ENCODE measurements at places on chromosomes 5 and 9.

GRCh38 chr5:77076961-77077828 lies 9.9 kb downstream of the ZBED3 start:
- no peaks in the 10 kb centered on the region for H3K27me3 ChIP-seq
- no peaks in the 10 kb centered on the region for H3K36me3 ChIP-seq
- peak overlapping the region; percentile 51 for H3K27ac ChIP-seq
- peak; percentile 61 for DNase-seq
- peaks cover 10% of the 10 kb centered on the region for H3K4me1 ChIP-seq
- H3K4me3 ChIP-seq, result peak overlapping the region; percentile 48

- no peaks in the 10 kb centered on the region for H3K36me3 ChIP-seq
- H3K4me1 ChIP-seq, result no peaks in the 10 kb centered on the region
- H3K27me3 ChIP-seq, result no peaks in the 10 kb centered on the region
- H3K4me3 ChIP-seq, result no peak overlapping the region
- DNase-seq, result no peak
- no peak overlapping the region for H3K27ac ChIP-seq
Measured at GRCh38 chr5:111563031-111563822, 50.9 kb upstream of the STARD4 start.

GRCh38 chr5:172052450-172053236 lies 46.2 kb upstream of the FBXW11 start:
- no peaks in the 10 kb centered on the region for H3K27me3 ChIP-seq
- H3K4me3 ChIP-seq, result no peak overlapping the region
- peak overlapping the region; percentile 51 for H3K27ac ChIP-seq
- H3K4me1 ChIP-seq, result no peaks in the 10 kb centered on the region

GRCh38 chr9:112503170-112503569 lies 16.5 kb downstream of the KIAA1958 start:
- no peaks in the 10 kb centered on the region for H3K36me3 ChIP-seq
- DNase-seq, result no peak
- no peaks in the 10 kb centered on the region for H3K4me1 ChIP-seq
- H3K27ac ChIP-seq, result no peak overlapping the region
- no peak overlapping the region for H3K4me3 ChIP-seq
- H3K27me3 ChIP-seq, result no peaks in the 10 kb centered on the region

GRCh38 chr9:116693233-116693731 lies 6.2 kb downstream of the TRIM32 start:
- H3K4me3 ChIP-seq, result no peak overlapping the region
- no peak for DNase-seq
- H3K27ac ChIP-seq, result no peak overlapping the region
- no peaks in the 10 kb centered on the region for H3K4me1 ChIP-seq

DNA sequence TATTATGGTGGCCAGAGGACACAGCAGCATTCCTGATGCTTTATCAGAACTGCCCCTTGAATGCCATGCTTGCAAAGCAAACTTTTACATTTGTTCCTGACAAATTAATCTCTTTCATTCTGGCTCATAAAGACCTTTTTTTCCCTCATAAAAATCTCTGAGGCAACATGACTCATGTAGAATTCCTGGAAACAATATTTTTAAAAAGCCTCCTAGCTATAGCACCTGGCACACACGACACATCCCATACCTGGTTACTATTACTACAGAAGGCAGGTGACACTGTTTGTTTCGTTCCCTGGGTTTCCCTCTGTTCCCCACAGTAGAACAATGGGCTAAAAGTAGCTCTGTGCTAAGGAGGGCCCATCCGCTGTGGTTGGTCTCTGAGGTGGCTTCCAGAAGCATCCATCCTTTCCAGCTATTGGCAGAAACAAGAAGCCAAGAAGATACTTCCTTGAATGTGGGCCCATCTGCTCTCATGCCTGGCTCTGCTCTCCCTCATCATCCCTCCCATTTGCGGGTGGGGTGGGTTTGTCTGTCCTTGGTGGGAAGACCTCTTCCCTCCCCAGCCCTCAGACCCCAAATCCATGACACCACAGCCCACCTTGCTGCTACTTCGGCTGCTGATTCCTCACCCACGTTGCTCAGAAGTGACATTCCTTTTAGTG lies 59.1 kb downstream of the GALNT12 start:
- no peak for DNase-seq
- H3K36me3 ChIP-seq, result no peaks in the 10 kb centered on the region
- no peaks in the 10 kb centered on the region for H3K4me1 ChIP-seq
- H3K4me3 ChIP-seq, result no peak overlapping the region
- H3K27ac ChIP-seq, result peak overlapping the region; percentile 60
- H3K27me3 ChIP-seq, result no peaks in the 10 kb centered on the region

GRCh38 chr9:130983359-130983670 lies 25.7 kb upstream of the LAMC3 start:
- no peaks in the 10 kb centered on the region for H3K36me3 ChIP-seq
- H3K4me1 ChIP-seq, result no peaks in the 10 kb centered on the region
- no peak overlapping the region for H3K27ac ChIP-seq
- no peaks in the 10 kb centered on the region for H3K27me3 ChIP-seq
- no peak for DNase-seq
- no peak overlapping the region for H3K4me3 ChIP-seq

GRCh38 chr5:30607301-30607894 lies 586.1 kb upstream of the CDH6 start:
- no peak overlapping the region for H3K27ac ChIP-seq
- no peaks in the 10 kb centered on the region for H3K27me3 ChIP-seq
- H3K4me1 ChIP-seq, result no peaks in the 10 kb centered on the region
- no peaks in the 10 kb centered on the region for H3K36me3 ChIP-seq
- DNase-seq, result no peak

- peaks cover 70% of the 10 kb centered on the region for H3K27me3 ChIP-seq
- no peaks in the 10 kb centered on the region for H3K4me1 ChIP-seq
- no peak overlapping the region for H3K27ac ChIP-seq
- no peak for DNase-seq
- H3K4me3 ChIP-seq, result peak overlapping the region; percentile 27
Measured at GRCh38 chr9:21974722-21975409, 19.3 kb downstream of the CDKN2A start.

- H3K27ac ChIP-seq, result no peak overlapping the region
- no peak overlapping the region for H3K4me3 ChIP-seq
- no peaks in the 10 kb centered on the region for H3K36me3 ChIP-seq
- H3K4me1 ChIP-seq, result peaks cover 40% of the 10 kb centered on the region
- no peaks in the 10 kb centered on the region for H3K27me3 ChIP-seq
- no peak for DNase-seq
Measured at GRCh38 chr5:72840041-72840440, 23.6 kb downstream of the TNPO1 start.

DNA sequence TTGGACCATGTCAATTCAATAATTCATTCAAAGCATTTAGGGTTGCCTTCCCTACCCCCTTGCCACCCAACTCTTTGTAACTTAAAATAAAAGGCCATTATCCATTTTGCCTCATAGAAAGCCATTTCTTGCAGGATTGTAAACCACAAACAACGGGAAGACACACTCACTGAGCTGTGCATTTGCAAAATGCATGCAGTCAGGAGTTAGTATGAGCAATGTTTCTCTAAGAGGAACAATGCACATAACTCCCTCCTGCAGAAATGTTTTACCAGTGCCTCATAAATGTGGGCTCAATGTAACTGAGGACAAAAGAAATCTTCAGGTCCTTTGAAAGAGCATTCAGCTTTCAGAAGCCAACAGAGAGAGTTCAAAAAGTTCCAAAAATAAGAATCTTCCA lies 98.5 kb upstream of the ABCA1 start:
- H3K27ac ChIP-seq, result no peak overlapping the region
- H3K4me1 ChIP-seq, result no peaks in the 10 kb centered on the region
- no peaks in the 10 kb centered on the region for H3K36me3 ChIP-seq

GRCh38 chr9:71741926-71742648 lies 26.2 kb downstream of the CEMIP2 start:
- peaks cover 4% of the 10 kb centered on the region for H3K4me1 ChIP-seq
- H3K27me3 ChIP-seq, result no peaks in the 10 kb centered on the region
- no peak overlapping the region for H3K4me3 ChIP-seq
- peaks cover 8% of the 10 kb centered on the region for H3K36me3 ChIP-seq
- DNase-seq, result no peak

- no peak overlapping the region for H3K27ac ChIP-seq
- no peaks in the 10 kb centered on the region for H3K4me1 ChIP-seq
- no peaks in the 10 kb centered on the region for H3K36me3 ChIP-seq
- no peak overlapping the region for H3K4me3 ChIP-seq
- no peak for DNase-seq
- no peaks in the 10 kb centered on the region for H3K27me3 ChIP-seq
Measured at GRCh38 chr9:120235081-120235480, 344.9 kb downstream of the CDK5RAP2 start.

DNA sequence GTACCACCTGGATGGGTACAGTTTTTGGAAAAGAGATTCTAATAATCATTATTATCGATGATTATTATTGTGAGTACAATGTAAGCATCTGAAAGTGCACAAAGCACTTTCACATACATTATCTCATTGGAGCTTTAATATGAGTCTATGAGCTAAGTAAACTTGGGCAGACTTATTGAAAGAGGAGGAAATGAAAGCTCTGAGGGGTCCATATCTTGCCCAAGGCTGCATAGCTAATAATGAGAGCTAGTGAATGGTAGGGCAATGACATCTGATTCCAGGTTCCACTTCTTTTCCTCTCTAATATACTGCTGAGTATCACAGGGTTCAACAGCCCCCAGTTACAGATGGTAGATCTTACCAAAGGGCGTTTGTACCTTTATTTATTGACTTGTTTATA lies 26.1 kb downstream of the TIMD4 start:
- no peaks in the 10 kb centered on the region for H3K4me1 ChIP-seq
- no peaks in the 10 kb centered on the region for H3K36me3 ChIP-seq
- H3K4me3 ChIP-seq, result no peak overlapping the region
- DNase-seq, result no peak

DNA sequence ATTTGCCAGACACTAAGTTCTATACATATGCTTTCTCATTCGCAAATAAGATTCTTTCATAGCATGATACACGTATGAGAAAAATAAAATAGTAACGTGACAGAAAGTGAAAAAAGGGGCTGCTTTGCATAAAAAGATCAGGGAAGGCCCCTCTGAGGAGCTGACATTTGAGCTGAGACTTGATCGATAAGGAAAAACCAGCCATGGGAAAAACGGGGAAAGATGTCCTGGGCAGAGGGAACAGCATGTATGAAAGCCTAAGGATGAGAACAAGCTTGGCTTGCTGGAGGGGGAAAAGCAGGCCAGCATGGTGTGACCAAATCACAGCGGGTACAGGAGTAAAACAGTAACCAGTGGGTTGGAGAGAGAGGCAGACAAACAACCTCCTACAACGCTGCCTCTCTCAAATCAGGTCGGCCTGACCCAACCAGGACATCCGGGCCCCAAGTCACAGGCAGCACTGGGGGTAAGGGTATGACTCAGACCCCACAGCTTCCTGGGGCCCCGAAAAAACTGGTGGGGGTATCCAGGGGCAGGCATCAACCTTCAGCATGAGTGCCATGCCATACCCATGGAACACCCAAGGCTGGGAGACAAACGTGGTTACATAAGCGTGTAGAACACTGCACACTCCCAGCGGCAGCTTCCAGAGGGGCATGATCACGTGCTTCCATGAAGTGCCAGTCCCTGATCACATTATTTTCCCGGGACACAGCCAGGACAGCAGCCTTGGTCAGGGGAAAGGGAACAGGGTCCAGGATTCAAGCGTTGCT lies 2.2 kb downstream of the TNIP1 start:
- DNase-seq, result no peak
- no peaks in the 10 kb centered on the region for H3K27me3 ChIP-seq
- H3K4me1 ChIP-seq, result peaks cover 52% of the 10 kb centered on the region
- H3K4me3 ChIP-seq, result no peak overlapping the region

DNA sequence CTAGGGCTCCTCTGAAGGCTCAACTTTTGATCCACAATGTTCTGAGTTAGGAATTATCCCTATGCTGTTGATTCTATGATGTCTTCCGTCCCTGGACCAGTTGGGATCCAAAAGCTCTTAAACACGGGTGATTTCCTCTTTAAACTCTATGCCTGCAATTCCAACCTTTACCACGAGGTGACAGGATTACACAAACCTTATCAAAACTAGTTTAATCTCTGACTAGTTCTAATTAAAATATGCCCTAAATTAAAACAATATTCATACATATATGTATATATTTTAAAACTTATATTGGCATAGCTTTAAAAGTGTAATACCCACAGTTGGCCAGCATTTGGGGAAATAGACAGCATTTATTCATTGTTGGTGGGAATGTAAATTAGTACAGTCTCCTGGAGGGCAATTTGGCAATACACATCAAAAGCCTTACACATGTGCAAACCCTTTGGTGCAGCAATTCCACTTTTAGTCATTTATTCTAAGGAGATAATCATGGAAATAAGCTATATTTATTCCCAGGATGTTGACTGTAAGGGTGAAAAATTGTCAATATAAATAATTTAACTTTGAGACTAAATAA lies 51.6 kb upstream of the PHYKPL start:
- no peak for DNase-seq
- no peaks in the 10 kb centered on the region for H3K36me3 ChIP-seq
- H3K4me1 ChIP-seq, result no peaks in the 10 kb centered on the region
- no peaks in the 10 kb centered on the region for H3K27me3 ChIP-seq

GRCh38 chr9:107299437-107299836 lies 16.4 kb downstream of the RAD23B start:
- no peak for DNase-seq
- H3K4me1 ChIP-seq, result no peaks in the 10 kb centered on the region
- H3K4me3 ChIP-seq, result no peak overlapping the region
- peaks cover 4% of the 10 kb centered on the region for H3K36me3 ChIP-seq

DNA sequence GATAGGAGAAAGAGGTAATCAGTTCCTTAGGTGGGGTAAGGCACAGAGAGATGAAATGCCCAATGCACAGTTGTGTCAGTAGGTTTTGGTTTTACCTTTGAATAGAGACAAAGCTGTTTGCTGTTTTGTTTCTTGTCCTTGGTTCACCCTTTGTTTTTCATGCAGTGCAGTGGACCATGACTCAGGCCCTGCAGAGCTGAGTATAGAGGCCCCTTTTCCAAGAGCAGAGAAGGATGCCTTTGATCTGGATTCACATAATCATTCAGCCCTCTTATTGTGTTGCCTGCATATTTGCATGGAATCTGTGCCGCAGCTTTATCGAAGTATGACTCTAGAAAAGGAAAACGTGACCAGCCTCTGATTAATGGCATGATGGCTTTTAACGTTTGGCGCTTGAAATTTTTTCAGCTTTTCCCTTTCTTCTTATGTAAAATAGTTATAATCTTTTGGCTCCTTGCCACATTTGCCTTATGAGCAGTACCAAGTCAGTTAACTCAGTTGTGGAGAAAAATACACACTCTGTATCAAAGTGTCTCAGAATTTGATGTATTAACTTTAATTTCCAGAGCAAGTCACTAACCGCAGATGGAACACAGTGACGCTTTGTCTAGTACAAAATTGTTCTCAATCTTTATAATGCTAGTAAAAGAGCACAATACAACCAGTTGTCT lies 197.6 kb downstream of the KDM4C start:
- DNase-seq, result no peak
- H3K27ac ChIP-seq, result no peak overlapping the region
- no peak overlapping the region for H3K4me3 ChIP-seq
- no peaks in the 10 kb centered on the region for H3K27me3 ChIP-seq
- H3K4me1 ChIP-seq, result no peaks in the 10 kb centered on the region

DNA sequence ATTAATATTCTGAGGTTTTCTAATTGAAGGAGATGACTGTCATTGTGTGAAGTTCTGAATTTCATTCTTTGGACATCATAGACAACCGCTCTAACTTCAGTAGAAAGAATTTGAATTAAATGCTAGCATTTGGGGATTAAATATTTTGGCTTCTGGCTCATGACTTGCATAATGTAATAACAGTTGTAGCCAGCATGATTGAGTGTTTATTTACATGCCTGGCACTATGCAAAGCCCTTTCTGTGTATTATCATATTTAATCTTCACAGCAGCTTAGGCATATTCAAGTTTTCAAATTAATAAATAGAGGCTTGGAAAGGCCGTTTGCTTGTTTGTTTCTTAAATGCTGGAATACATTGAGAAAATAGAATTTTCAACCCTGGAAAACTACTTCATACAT lies 19.6 kb upstream of the HTR1A start:
- no peaks in the 10 kb centered on the region for H3K27me3 ChIP-seq
- no peak for DNase-seq
- no peak overlapping the region for H3K4me3 ChIP-seq
- no peak overlapping the region for H3K27ac ChIP-seq
- no peaks in the 10 kb centered on the region for H3K4me1 ChIP-seq
